NCI-H2227 treated with DMSO at 0.1 percent for 48 hours (cell line): ENCODE measurements at places on chromosomes 6 and 20.

DNA sequence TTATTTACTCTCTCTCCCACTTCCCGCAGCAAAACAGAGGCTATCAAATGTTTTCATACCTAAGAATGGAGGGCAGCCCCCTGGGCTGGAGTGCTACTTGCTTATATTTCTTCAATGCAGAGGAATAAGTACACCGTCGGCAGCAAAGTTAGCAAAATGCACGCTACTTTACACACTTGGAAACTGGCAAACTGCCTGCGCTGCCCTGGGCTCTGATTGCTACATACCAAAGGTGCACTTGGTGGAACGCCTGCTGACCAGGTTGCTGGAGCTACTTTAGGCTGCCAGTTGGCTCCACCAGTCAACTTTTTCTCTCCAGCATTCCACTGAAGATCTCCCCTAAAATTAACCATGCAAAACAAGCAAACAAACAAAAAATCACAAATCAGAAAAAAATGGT lies 62.4 kb downstream of the PRSS35 start:
- no peak for DNase-seq

- DNase-seq = no peak
Observed at GRCh38 chr6:129681913-129682205, 28.1 kb downstream of the ARHGAP18 start.

DNA sequence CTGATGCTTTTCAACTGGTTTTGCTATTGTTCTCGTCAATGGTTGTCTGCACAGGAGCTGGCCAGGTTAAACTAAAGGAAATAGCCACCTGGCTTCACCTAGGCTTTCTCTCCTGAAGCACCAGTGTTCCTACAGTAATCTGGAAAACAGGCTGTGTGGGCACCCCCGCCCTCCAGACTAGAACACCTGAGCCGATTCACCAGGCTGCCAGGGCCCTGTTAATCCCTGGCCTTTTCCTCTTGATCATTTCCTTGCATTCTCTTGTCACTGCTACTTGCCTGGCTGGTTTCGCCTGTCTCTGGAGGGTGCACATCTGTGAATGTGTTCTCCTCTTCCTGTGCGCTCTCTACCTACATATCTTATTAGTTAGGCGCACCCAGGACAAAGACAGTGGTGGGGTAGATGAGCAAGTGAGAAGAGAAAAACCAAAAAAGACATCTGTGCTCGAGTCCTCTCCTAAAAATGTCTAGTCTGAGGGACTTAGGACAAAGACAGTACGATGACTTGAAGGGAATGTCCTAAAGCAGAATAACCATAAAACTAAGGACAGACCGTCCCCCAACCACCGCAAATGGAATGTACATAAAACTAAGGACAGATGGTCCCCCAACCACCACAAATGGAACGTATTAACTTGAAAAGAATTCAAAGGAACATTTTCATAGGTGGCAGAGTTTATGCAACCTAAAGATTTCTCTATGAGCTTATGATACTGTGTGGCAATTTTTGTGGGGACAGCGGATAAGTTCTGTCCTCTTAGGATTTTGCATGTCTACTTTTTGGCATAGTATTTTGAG lies 45.9 kb upstream of the EMILIN3 start:
- no peak for DNase-seq

DNA sequence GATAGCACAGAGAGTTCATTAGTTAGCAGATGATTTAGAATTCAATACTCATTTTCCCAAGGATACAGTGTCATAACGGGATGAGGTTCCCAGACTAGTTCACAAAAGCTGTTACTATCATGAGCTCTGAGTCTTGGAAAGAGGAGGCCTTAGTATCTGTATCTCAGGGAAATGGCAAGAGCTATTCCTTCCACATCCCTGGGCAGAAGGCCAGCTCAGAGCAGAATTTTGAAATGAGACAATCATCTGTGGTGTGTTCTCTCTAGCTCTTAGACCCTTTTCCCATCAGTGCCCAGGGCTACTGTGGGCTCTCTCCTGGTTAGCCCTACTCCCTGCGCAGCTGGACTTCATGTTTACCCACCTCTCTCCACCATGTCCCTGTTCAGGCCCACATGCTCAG lies 64.5 kb downstream of the JAG1 start:
- DNase-seq = no peak
